ENCODE measurements at places on chromosomes 4 and X.

- peak; percentile 15 for DNase-seq
These were observed 47.7 kb downstream of the EVC start for GRCh38 chr4:5758741-5759140.

DNA sequence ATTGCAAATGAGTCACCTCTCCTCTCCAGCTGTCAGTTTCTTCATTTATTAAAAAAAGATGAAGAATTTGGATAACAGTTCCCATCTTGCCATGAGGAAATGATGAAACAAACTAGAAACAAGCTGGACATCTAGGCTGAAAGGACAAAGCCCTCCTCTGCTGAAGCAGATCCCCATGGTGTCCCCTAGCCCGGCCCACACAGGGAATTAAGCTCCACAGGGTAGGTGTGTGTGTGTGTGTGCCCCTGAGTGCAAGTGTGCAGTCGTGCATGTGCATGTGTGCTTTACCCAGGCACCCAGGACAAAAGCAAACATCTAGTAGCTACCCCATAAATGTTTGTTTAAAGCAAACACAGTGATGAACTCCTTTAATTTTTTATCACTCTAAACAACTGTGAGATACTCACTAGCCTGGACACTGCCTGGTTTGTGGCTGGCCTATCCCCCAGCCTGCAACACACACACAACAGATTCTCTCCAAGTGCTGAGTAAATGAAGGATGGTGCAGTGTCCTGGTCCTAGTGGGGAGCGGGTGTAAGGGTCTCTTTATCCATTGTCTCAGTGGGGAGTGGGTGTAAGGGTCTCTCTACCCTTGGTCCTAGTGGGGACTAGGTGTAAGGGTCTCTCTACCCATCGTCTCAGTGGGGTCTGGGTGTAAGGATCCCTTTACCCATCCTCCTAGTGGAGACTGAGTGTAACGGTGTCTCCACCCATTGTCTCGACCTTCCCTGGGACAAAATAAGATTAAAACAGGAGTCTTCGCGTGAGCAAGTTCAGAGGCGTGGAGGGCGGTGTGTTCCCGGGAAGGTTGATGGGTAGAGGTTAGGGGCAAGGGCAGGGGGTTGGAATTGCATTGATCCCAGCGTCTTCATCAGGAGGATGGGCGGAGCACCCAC lies 688 bp upstream of the EVC start:
- DNase-seq: peak; percentile 30

GRCh38 chr4:147492306-147492705 lies 11.4 kb downstream of the EDNRA start:
- DNase-seq: no peak

- DNase-seq: peak; percentile 49
These were observed 137.5 kb downstream of the AMMECR1 start for GRCh38 chrX:110180176-110180927.

DNA sequence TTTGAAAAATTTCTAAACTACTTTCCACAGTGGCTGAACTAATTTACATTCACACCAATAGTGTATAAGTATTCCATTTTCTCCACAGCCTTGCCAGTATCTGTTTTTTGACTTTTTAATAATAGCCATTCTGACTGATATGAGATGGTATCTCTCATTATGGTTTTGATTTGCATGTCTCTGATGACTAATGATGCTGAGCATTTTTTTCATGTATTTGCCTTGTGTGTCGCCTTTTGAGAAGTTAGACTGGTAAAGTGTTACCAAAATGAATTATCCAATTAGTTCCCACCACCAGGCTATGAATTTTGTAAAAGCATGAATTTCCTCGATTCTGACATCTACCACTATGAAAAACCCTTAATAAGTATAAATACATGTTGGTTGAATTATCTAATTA lies 242.2 kb upstream of the GK2 start:
- DNase-seq: no peak

- no peak for DNase-seq
These were observed 126.8 kb downstream of the GPR143 start for GRCh38 chrX:9638871-9639270.

DNA sequence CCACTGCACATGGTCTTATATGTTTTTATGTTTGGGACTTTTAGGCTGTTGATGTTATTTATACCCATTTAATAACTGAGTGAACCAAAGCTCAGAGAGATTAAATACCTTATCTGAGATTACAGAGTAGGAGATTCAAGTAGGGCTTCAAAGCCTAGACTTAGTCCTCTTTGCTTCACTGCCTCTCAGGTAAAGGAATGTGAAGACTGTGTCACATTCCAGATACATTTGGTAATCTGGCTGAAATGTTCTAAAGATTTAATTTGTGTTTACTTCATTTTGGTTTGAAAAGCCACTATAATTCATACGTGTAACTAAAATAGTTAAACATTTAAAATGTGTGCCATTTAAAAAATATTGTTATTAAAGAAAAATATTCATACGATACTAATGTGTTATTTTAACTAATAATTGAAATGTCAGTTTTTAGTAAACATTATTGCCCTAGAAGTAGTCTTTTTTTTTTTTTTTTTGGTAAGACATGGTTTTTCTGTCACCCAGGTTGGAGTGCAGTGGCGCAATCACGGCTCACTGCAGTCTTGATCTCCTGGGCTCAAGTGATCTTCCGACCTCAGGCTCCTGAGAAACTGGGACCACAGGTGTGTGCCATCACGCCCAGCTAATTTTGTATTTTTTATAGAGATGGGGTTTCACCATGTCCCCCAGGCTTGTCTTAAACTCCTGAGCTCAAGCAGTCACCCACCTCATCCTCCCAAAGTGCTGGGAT lies 54.3 kb downstream of the WWC2 start:
- DNase-seq: no peak

DNA sequence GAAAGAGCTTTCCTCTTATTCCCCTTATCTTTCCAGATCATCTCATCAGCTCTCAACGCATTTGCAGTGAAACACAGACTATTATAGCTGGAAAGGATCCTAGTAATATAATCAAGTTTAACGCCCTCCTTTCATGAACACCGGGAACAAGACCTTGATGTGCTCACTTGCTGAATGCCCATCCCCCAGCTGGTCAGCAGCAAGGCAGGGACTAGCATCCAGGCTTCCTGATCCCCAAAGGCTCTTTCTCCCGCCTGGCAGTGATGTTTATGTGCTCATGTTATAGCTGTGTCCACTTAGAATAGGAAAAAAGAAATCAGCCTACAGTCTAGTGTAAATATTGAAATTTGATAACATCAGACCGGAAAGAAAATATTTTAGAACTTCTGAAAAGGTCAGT lies 24.6 kb downstream of the GPC4 start:
- peak; percentile 63 for DNase-seq

GRCh38 chrX:132171881-132172280 lies 44.1 kb upstream of the FRMD7 start:
- DNase-seq: peak; percentile 26

DNA sequence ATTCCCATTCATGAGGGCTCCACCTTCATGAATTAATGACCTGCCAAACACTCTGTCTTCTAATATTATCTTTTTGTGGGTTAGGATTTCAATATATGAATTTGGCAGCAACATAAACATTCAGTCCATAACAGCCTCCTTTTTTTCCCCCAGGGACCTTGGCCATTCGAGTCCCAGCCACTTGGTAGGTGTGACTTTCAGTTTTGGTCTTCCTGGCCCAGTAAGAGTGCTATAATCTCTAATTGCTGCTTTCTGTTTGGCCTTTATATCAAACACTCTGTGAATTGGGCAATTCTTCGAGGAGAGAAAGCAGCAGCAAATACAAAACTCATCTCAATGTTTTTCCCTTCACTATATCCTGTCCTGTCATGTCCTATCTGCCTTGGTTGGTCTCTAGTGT lies 12.4 kb upstream of the RADX start:
- no peak for DNase-seq

DNA sequence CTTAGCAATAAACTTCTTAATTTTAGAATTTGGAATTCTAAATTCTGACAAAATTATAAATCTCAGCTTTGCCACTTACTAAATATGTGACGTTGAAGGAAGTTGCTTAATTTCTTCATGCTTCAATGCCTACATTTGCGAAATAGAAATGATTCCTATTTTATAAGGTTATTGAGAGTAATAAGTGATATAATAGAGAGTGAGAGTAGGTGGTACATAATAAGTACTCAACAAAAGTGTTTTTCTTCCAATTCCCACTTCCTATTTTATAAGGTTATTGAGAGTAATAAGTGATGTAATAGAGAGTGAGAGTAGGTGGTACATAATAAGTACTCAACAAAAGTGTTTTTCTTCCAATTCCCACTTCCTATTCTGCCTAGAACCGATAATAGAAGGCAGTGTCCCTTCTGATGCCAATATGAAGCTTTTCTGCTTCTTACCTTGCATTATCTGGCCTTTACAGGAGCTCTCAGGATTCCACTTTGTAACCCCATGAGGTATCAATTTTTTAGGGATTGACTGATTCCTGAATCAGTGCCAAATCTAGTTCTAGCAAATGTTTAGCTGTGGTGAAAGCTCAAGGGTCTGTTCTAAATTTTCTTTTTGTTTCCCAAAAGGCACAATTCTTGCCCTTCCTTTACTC lies 31.4 kb downstream of the VSIG4 start:
- DNase-seq: no peak

GRCh38 chr4:101127176-101127790 lies 220.0 kb downstream of the PPP3CA start:
- no peak for DNase-seq

- no peak for DNase-seq
These were observed 23.4 kb upstream of the MSX1 start for GRCh38 chr4:4836044-4836443.

DNA sequence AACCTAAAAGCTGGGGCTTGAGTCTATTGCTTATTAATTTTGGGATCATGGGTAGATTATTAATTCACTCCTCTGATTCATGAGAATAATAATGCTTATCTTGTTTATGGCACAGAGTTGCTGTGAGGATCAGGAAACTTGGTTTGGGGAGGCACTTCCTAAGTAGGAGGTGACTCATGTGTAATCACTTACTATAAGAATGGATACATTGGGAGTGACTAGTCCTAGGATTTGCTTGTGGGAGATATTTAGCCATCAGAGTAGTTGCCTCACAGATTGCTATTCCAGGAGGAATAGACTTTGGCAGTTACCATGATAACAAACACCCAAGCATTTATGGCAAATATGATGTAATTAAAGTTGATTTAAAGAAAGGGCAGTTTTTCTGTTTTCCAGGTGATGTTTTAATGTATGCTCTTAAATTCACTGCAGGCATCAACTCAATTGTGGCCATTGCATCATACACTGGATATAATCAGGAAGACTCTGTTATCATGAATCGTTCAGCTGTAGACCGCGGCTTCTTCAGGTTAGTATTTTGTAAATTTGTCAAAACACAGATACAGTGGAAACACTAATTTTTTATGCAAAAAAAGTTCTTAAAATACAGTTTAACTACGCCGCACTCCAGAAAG lies 41.9 kb downstream of the POLR2B start:
- no peak for DNase-seq

DNA sequence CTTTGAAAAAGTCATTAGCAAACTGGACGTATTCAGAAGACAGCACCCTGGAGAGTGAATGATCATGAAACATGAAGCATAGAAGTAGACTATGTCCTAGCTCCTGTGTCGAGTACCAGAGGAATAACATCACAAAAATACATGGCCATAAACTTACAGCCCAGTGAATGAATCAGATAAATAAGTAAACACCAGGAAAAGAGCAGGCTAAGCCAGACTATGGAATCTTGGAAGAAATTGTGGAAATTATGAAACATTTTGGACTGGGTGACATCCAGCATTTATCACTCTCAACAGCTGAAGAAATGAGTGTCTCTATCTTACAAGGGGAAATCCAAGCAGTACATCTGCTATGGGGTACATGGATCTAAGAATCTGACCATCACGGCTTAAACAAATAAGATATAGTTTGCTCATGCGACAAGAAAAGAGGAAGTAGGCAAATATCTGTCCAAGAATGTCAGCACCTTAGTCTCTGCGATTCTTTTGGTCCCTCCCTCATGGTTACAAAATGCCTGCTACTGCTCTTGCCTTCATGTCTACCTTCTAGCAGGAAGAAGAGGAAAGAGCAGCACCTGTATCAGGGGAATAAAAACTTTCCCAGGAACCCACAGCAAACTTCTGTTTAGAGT lies 481.5 kb downstream of the BCOR start:
- no peak for DNase-seq

DNA sequence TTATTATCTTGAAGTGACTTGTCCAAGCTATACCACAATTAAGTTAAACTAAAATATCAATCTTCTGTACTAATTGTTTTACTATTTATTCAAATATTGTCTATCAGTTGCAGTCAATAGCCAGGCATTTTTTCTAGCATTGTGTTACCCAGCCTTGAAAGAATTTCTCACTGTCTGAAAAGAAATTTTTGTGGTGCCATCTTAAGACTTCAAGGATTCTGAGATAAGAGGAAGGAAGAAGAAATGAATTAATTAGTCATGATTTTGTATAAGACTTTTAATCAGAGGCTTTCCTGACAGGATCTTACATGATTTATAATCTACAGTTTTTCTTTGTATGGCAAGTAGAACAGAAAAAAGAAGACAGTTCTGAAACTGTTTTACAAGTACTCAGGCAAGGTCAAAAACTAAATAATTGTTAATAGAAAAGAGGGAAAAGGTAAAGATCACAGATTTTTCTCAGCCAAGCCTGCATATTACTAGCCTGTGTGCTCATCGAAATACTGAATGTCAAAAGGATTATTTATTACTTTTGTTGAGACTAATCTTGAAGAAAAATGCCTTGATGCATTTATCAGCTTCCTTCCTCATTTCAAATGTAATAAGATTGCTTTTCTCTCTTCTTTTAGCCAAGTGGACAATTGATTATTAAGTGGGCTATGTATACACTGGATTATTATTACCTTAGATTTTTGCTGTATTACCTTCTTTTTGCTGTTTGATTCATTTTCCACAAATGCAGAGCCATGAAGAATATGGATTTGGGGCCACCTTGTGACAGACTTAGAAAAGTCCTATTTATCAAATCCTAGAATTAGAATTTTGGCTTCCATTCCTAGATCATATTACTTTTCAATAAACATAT lies 53.8 kb downstream of the CXCL1 start:
- DNase-seq: peak; percentile 33

GRCh38 chrX:50430917-50431575 lies 39.6 kb downstream of the DGKK start:
- no peak for DNase-seq

DNA sequence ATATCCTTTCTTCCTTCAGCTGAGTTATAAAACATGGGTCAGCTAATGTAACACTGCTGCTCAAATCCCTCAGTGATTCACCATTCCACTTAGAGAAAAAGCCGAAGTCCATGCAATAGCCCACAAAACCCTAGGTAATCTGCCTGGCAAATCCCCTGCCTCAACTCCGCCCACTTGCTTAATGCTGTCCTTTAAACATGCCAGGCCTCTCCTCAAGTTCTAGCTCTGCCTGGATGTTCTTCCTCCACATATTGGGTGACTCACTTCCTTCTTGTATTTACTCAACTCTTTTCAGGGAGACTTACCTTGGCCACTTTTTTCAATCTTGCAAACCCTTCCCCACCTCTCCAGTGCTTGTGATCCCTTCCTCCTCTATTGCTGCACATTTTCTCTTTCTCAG lies 89.8 kb downstream of the EMCN start:
- peak; percentile 66 for DNase-seq

DNA sequence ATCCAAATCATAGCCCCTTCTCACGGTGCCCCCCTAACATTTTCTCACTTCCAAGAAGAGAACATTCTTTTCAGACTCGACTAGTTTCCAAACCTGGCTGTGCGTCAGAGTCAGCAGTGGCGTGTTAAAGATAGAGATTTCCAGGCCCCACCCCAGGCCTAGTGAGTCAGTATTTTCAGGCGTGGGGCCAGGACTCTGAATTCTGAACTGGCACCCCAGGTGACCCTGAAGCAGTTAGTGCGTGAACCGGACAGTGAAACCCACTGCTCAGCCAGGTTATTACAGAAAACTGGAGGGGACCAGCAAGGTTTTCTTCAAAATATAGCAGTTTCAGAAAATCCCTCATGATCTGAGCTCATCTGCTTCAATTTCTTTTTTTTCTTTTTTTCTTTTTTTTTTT lies 35.0 kb upstream of the BCOR start:
- DNase-seq: peak; percentile 74
